ENCODE measurements at places on chromosomes 13 and 19.

GRCh38 chr13:76293346-76293745 is 592.9 kb downstream of the KCTD12 start:
- DNase-seq = no peak

- peak; percentile 82 for DNase-seq
These were observed 17.7 kb upstream of the SPACA4 start for GRCh38 chr19:48588670-48589401.

- no peak for DNase-seq
These were observed 377.0 kb downstream of the ITGBL1 start for GRCh38 chr13:101829484-101829883.

DNA sequence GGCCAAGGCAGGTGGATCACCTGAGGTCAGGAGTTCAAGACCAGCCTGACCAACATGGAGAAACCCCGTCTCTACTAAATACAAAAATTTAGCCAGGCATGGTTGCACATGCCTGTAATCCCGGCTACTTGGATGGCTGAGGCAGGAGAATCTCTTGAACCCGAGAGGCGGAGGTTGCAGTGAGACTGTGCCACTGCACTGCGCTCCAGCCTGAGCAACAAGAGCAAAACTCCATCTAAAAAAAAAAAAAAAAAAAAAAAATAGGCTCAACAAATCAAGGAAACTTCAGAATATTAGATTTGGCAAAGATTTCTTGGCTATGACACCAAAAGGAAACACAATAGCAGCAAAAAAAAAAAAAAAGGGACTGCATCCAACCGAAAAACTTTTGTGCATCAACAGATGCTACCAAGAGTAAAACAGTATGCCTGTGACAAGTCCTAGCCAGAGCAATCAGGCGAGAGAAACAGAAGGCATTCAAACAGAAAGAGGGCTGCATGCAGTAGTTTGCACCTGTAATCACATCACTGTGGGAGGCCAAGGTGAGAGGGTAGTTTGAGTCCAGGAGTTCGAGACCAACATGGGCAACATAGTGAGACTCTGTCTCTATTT is 23.8 kb downstream of the ZNF160 start:
- no peak for DNase-seq

GRCh38 chr19:35011737-35012682 is 11.9 kb downstream of the GRAMD1A start:
- no peak for DNase-seq

DNA sequence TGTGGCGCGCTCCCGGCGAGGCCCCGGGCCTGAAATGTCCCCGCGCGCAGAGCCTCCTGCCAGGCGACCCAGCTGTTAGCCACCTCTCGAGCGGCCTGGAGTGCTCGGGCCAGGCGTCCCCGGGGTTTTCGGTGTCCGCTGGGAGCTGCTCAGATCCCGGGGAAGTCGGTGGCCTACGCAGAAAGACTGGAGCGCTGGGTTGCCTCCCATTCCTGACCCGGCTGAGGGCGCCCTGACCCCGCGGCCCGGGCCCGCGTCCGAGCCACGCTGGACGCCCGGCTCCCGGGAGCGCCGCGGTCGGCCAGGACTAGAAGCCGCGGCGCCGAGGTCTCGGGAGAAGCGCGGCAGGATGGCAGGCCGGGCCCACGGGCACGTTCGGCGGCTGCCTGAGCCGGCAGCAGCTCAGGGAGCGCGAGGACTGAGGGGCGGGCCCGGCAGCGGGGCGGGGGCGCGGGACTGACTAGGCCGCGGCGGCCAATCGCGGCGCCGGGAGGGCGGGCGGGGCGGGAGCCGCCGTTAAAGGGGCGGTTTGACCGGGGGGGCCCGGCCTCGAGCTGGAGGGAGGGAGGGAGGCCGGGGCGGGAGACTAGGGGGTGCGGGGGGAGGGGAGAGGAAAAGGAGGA is 1.3 kb upstream of the ZIC2 start:
- DNase-seq = peak; percentile 39

GRCh38 chr19:32343550-32344262 is 1.7 kb upstream of the ZNF507 start:
- no peak for DNase-seq

DNA sequence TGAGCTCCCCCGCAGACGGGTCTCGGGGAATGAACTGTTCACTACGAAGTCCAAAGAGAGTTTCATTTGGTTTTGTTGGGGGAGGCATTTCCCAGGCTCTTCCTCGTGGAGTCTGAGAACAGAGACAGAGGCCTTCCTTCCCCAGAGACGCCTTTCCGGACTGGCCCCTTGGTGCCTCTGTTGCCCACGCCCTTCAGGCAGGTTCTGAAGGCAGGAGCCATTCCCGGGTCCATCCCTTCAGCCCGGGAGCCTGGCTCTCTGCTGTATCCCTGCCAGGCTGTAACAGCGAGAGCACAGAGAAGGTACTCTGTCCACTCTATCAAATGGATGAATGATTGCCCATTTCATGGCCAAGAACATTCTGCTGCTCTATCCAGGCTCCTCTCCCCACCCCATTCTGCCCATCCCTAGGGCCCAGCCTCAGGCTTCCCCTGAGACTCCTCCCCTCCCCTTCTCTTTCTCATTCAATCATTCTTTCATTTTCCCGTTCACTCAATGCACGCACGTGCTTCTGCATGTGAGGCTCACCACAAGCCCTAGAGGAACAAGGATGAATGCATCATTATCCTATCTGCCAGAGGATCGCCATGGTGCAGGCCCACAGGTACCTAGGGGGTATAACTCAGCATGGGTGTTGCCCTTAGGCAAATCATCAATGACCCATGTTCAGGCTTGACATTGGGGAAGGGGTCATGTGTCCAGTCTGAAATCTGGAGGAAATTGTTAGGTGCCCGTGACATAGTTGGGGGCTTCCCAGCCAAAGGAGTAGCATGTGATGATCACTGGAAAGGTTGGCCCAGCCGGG is 298.6 kb downstream of the ZNF536 start:
- DNase-seq = no peak

- no peak for DNase-seq
These were observed 101.2 kb downstream of the TNFRSF19 start for GRCh38 chr13:23671377-23671776.

DNA sequence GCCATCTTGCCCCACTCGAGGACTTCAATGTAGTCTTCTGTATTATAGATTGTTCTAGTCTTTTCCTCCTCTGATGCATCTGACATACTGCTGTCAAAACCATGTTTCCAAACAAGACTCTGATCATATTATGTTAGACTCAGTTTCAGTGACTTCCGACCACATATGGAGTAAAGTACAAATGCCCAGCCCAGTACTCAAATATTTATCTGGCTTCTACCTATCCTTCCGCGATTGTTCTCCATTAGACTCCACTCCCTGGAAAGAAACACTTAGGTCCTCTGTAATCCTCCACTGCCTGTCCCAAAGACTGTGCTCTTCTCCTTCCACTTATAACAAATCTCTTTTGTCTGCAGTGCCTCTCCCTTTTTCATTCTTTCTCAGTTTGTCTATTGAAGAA is 439.5 kb downstream of the EFNB2 start:
- no peak for DNase-seq

DNA sequence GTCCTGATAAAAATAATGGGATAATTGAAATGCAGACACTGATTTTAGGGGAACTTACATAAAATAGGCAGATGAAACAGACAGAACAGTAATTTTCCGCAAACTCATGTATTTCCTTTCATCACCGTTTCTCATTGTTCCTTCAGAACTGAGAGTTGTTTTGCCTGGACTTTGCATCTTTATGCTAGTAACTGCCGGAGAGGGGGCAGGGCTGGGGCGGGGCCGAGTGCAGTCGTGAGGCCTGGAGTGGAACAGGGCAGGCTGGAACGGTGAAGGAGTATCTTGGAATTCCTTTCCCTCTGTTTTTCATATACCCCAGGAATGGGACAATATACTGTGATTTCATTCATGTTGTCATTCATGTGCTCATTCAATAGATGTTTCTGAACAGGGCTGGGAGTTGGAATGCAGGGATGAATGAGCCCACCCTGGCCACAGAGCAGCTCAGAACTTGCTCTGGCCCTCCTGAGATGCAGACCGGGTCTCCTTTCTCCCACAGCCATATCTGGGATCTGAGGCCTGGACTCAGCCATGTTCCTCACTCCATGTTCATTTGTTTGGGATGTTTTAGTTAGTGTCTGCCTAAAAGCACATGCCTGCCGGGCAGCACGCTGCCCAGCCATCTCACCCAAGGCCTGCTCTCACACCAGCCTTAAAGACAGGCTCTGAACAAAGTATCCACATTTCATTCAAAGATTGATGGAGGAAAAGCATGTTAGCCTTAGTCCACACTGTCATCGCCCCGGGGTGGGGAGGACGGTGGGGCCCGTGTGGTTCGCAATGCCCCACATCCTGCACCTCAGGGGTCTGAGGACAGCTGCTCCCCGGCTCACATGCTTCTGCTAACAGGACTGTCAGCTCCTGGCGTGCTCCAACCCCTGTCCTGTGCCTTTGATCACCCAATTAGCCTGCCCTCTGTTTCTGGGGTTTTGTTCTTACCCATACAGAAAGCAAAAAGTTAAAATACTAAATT is 92.9 kb downstream of the SOX1 start:
- DNase-seq = no peak

GRCh38 chr19:9306443-9306842 is 3.2 kb downstream of the ZNF699 start:
- no peak for DNase-seq

GRCh38 chr19:19451429-19452242 is 46.2 kb downstream of the GATAD2A start:
- no peak for DNase-seq

- no peak for DNase-seq
These were observed 2138.5 kb upstream of the PCDH20 start for GRCh38 chr13:63554157-63554556.

DNA sequence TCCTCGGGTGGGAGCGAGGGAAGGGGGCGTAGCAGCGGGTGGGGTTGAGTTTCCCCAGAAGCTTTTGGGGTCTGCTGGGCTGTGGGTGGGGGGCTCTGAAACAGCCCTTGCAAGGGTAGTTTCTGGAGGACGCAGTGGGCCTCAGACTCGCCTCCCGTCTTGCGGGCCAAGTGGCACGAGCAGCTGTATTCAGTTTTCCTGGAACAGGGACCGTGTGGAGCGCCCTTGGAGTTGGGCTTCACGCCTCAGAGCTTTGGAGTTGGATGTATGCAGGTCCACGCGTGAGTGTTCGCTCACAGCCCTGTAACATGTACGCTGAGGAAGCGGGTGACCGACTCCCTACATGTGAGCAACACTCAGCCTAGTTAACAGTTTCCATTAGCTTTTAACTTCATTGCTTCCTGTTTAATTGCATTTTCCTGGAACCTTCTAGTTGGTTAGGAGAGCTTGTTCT is 603 bp downstream of the TM9SF2 start:
- no peak for DNase-seq

DNA sequence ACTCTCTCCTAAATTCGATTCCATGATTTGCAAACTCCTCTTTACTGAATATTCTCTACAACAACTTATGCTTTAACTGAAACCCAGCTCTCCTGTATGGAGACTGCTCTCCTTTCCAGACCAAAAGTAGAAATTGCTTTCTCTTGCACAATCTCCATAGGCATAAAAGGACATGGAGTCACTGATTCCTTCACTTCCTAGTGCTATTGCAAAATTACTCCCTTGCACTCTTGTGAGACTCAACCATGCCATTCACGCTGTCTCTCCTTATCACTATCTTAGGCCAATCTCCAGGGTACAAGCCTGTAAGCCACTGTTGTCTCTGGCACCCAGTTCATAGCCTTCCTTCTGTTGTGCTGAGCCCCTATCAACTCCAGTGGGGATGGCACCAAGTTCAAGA is 30.6 kb downstream of the SERPINE3 start:
- DNase-seq = no peak

GRCh38 chr19:13621413-13621812 is 115.1 kb upstream of the CACNA1A start:
- no peak for DNase-seq

DNA sequence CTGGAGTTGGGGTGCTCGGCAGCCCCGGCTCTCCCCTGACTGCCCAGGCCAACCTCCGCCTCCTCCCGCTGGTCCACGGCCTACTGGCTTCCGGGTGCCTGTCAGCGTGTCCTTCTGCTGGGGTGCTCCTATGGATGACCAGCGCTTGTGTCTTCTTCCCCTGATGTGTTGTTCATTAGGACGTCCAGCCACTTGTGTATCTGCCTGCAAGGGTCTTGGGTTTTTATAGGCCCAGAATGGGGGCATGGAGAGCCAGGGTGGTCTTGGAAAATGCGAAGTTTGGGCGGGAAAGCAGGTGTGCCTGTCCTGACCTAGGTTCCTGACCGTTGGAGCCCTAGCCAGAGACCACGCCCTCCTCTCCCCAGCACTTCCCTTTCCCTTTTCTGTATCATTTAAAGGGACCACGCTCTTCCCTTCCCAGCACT is 139.8 kb downstream of the SLITRK5 start:
- no peak for DNase-seq

GRCh38 chr13:96771486-96772367 is 222.5 kb downstream of the OXGR1 start:
- no peak for DNase-seq

DNA sequence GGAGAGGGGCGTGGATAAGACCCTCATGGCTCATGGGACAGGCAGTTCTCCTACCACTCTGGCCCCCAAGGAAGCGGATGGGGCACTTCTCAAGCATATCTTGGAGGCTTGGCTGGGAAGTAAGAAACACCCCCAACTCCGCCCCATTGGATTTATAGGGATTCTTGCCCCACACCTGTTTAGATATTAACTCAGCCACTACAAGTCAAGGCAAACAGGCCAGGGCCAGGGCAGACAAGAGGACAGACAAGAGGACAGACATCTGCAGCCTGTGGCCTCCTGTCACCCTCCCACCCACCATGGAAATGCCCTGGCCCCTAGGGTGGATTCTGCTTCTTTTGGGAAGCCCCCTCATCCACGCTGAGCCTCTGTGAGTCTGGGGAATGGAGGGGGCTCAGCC is 24.1 kb downstream of the RDH8 start:
- DNase-seq = no peak

- DNase-seq = no peak
These were observed 565.1 kb downstream of the LIG4 start for GRCh38 chr13:107650081-107650701.
